ENCODE measurements at places on chromosomes 3 and 15.

DNA sequence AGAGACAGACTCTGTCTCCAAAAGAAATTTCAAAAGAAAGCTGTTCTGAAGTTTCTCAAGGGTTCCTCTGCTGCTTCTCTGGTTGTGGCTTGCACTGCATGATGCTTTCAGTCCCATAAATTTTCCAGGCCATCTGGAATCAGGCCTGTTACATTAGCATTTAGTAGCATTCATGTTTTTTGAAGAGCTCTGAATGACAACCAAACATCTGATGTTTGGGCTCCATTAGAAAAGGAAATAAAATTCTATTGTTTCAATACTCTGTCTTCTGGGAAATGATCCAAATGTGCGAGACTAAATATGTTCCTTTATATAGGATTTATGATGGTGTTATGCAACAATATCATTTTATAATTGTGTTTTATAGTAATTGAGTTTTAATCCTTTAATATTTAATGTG is 455.8 kb downstream of the GABRG3 start:
- DNase-seq: no peak

- DNase-seq: no peak
Measured at GRCh38 chr15:76061700-76062099, 1.9 kb downstream of the TMEM266 start.

DNA sequence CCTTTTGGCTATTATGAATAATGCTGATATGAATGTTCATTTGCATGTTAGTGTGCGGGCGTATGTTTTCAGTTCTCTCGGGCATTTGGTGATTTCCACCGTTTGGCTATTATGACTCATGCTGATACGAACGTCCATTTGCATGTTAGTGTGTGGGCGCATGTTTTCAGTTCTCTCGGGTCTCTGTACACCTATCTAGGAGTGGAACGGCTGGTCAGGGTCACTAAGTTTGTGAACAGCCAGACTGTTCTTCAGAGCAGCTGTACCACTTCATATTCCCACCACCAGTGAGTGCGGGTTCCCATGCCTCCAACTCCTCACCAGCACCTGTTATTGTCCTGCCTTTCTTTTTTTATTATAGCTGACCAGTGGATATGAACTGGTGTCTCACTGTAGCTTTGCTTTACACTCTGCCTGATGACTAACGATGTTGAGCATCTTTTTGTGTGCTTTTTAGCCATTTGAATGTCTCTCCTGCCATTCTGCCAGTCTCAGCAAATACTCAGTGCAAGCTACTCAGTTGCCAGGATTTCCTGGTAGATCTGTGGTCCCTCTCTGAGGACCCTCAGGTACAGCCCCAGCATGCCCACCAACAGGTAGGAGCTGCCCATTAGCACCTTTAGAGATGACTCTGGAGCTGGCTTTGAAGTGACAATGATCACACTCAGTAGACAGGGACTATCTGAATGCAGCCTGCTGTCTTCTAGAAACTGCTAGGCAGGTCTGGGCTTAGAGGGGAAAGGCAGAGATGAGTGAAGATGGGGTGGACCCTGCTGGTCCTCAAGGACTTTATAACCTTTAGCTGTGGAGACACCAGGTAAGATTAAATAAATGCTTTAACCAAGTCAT is 141.1 kb downstream of the XXYLT1 start:
- peak; percentile 98 for DNase-seq

DNA sequence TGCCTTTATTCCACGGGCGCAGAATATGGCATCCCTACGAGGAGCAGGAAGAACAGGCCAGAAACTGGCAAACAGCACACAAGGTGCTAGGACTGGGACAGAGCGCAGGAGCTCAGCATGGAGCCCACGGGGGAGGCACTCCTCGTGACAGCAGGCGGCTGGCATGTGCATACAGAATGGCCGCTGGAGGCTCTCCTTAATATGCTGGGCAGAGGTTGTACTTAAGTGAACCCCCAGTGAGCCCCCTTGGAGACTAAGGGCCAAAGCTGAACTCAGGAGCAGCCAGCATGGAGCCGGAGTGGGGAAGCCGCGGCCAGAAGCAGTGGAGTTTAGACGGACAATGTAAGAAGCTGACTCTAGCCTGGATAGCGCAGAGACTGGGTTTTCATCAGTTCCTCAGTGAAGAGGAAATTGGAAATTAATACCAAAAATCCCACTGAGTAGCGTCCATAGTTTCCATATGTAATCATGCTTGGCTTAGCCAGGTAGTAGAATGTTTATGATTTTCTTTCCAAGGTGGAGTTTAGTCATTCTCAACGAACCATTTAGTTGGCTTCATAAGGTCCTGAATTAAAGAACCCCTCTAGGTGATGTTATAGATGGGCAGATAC is 69.4 kb downstream of the EPHB3 start:
- DNase-seq: no peak

DNA sequence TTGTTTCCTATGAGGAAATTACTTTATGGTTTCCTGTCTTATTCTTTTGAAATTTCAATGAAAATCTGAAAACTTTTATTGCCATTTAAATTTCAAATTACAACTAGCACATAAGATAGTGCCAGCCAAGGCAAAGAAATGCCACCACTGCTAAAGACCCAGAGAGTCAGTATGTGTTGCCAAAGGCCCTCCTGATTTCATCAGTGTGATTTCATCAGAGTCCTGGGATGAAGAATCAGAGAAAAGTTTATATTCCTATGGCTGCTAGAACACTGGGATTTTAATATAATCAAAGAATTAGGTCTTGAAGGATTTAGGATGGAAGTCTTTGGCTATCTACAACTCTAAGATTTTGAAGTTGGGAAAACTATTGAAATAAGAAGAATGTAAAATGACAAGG is 434.2 kb upstream of the CCDC54 start:
- no peak for DNase-seq

DNA sequence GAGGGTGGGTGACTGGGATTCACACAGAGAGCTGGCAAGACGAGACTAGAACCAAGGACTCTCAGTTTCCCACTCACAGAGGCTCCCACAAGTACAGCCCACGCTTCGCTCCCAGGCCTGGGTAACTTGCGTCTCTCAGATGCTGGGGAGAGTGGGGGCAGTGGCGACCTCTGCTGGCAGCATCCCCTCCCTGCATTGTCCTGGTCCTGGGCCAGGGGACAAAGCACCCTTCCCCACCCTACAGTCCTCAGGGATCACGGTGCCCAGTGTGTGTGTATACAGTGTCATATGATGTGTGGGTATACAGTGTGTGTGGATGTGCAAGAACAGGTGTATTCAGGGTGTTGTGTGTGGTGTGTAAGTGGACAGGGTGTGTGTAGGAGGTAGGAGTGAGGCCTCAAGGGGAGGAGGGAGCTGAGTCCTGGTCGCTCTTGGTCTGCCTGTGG is 12.8 kb downstream of the VILL start:
- DNase-seq: peak; percentile 50

DNA sequence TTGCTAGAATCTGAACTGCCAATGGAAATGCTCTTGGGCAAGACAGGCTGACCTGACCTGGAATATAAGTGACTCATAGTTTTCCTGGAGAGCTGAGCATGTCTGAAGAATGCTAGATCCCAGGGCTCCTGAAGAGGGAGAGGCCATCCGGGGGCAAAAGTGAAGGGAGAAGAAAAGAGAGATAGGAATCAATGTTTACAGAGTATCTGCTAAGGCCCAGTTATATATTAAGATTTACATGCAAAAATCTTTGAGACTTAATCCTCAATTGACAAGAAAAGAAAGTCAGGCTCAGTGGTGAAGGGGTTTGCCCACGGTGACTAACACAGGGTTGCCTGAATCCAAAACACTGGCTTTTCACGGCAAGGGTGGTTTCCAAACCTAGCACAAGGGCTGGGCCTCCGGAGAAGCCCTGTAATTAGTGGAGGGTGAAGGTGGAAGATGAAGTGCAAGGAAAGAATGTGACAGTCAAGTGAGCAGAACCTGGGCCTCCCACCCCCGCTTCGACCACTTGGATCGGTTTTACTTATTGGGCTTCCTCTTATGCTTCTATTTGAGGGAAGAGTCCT is 91.7 kb upstream of the FGF12 start:
- DNase-seq: peak; percentile 81

DNA sequence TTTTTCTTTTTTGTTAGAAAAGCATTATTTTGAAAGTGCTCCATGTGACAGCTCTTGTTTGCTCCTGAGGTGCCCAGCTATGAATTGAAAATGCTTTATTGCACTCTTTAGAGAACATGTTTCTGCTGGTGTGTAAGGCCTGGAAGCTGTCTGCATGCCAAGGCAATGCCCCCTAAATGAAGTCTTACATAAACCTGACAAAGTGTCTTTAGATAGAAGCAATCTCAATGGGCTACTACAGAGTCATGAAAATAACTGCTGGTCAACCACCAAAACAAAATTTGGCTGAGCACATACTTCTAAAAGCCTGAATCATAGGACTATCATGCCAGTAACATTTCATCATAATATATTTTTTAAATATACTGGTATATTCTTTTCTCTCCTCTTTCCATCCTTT is 178.7 kb downstream of the THRB start:
- no peak for DNase-seq

DNA sequence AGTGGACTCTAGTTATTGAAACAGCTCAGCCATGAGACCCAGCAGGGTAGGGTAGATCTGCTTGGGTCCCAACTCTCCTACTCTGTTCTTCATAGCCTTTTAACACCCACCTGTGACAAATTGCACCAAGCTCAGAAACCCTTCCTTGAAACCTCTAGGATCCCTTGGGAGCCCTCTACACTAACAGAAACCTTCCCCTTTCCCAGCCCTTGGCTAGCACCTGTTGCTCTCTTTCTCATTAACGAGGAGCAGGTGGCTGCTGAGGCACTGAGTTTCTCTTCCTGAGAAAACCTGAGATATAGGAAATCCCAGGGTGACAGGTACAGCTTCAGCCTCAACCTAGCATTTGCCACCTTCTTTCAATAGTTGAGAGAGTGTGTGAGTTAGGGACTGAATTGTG is 88.3 kb upstream of the CLSTN2 start:
- peak; percentile 11 for DNase-seq
